ENCODE measurements at places on chromosomes 13 and 19. TPM values are rescaled to one million over a fixed set of nuclear protein-coding genes. Genes with fewer than 3 reads are reported as not detected.

GRCh38 chr19:17877696-17878095 lies 6.0 kb downstream of the SLC5A5 start:
- H3K4me3 ChIP-seq: no peak overlapping the region
- H3K27me3 ChIP-seq: no peaks in the 10 kb centered on the region
- H3K27ac ChIP-seq: no peak overlapping the region
- H3K36me3 ChIP-seq: no peaks in the 10 kb centered on the region
- peaks cover 13% of the 10 kb centered on the region for H3K4me1 ChIP-seq

DNA sequence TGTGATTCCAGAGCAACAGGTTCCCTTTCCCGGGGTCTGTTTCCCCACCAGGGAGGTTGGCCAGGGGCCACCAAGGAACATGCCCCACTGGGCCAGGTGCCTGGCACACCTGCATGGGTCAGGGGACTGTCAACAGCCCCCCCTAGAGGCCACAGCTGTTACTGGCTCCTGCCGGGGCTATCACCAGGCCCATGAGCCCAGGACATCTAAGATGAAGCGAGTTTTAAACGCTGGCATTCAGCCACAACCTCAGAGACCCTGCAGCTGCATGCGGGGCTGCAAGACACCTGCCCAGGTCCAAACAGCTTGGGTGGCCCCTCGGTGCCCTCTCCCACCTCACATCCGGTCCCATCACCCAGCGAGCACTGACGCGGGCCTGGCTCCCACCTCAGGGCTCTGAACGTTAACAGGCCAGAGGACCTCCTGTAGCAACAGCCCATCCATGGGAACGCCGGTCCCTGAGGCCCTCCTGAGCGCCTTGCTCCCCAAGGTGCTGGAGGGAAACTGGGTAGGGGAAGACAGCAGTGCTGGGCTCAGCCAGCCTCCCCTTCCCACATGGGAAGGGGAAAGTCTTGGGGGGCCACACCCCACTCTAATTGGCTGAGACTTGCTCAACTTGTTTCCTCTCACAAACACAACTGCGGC lies 12.0 kb downstream of the KHSRP start:
- peaks cover 25% of the 10 kb centered on the region for H3K36me3 ChIP-seq
- no peaks in the 10 kb centered on the region for H3K4me1 ChIP-seq

DNA sequence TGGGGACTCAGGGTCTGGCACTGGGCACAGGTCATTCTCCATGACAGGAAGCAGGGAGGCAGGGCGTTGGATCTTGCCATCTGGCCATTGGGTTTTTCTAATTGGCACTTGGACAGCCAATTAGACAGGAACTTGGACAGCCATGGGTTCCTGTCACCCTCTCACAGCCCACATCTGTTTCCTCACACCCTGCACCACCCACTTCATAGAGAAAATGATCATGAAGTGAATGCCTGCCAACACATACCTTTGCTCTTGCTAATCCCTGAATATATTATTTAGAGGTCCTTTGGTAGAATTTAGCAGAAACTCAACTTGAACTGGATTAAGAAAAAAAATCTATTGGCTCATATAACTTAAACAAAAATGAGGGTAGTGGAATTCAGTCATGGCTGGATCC lies 4.9 kb upstream of the OLFM2 start:
- DNase-seq: no peak
- H3K27ac ChIP-seq: no peak overlapping the region
- H3K36me3 ChIP-seq: no peaks in the 10 kb centered on the region
- no peak overlapping the region for H3K4me3 ChIP-seq

GPR18 gene
- not detected for total RNA-seq

CYP4F8 gene
- not detected for total RNA-seq

DNA sequence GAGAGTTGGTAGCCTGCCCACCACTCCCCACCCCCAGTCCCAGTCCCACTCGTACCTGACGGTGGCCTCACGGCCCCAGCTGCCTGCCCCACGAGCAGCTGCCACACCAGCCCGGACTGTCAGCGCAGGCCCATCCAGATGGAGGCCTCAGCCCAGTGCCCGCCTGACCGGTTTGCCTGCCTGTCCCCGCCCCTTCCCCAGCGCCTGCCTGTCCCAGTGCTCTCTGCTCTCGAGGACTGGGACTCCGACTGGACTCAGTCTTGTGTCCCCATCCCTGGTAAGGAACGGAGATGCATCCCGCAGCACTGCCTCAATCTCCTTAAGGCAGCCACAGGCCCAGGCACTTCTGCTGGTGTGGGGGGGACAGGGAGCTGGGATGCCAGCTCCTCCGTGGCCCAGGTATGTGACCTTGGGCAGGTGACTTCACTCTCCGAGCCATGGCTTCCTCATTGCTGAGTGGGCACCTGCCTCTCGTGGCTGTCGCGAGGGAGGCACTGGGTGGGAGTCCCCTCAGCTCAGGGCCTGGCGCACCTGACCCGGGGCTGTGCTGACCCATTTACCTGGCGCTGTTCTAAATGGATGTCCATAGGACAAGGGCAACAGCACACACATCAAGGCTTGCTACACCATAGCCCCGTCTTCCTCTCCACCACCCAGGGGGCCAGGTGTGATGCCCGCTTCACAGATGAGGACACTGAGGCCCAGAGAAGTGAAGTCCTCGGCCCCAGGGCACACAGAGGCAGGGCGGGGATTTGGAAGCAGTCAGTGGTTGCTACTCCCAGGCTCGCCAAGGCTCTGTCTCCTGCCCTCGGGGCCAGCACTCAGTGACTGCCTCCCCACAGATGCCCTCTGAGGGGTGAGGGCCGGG lies at the start of gene NKPD1:
NKPD1 (minus strand) TSS at position 113 of the 868 bp plus-strand sequence. CDS start 832 bp downstream, outside the sequence.
- H3K27me3 ChIP-seq: no peaks in the 10 kb centered on the region
- H3K4me3 ChIP-seq: no peak within 1 kb of the TSS
- no peak for DNase-seq
- H3K27ac ChIP-seq: no peak within 1 kb of the TSS
- no peaks in the 10 kb centered on the region for H3K36me3 ChIP-seq

DNA sequence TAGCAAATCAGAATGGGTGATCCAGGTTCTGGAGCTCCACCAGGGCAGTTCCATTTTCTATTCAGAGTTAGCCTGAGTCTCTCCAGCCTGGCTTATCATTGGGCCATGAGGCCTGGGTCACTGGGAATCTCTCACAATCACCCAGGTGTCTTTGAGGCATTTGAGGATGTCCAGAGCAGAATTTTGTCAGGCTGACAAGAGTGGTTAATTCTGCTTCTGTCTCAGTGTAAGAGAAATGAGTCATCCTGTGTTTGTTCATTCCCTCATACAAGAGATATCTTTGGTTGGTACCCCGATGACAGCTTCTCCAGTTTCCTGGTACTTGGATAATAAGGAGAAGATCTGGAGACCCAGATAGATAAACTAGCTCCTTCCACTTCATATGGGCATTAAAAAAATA lies 10.4 kb downstream of the ZNF93 start:
- H3K36me3 ChIP-seq: no peaks in the 10 kb centered on the region
- H3K4me3 ChIP-seq: no peak overlapping the region
- H3K27ac ChIP-seq: no peak overlapping the region
- H3K4me1 ChIP-seq: no peaks in the 10 kb centered on the region
- DNase-seq: no peak

- H3K36me3 ChIP-seq: no peaks in the 10 kb centered on the region
- H3K4me1 ChIP-seq: no peaks in the 10 kb centered on the region
- no peak overlapping the region for H3K4me3 ChIP-seq
- H3K27ac ChIP-seq: no peak overlapping the region
- no peak for DNase-seq
Observed at GRCh38 chr13:26030331-26030730, 21.5 kb downstream of the SHISA2 start.

ENOX1 gene
- total RNA-seq: 4.5 TPM

FCGBP gene
- 5.7 TPM for total RNA-seq

NPAS1 gene
- total RNA-seq: 4.6 TPM

Data from HCT116 (cell line).